ENCODE measurements at places on chromosomes 16 and 17.

GRCh38 chr16:21264571-21265036, 13.5 kb downstream of the CRYM start:
- no peak for DNase-seq

GRCh38 chr17:9427465-9428315, 147.9 kb downstream of the STX8 start:
- no peak for DNase-seq

- DNase-seq = peak; percentile 37
Observed at GRCh38 chr16:20763461-20764232, at the start of gene ACSM3. Gene ACSM3 (plus strand): TSS chr16:20764014. CDS start chr16:20770035, 6,021 bp downstream.

DNA sequence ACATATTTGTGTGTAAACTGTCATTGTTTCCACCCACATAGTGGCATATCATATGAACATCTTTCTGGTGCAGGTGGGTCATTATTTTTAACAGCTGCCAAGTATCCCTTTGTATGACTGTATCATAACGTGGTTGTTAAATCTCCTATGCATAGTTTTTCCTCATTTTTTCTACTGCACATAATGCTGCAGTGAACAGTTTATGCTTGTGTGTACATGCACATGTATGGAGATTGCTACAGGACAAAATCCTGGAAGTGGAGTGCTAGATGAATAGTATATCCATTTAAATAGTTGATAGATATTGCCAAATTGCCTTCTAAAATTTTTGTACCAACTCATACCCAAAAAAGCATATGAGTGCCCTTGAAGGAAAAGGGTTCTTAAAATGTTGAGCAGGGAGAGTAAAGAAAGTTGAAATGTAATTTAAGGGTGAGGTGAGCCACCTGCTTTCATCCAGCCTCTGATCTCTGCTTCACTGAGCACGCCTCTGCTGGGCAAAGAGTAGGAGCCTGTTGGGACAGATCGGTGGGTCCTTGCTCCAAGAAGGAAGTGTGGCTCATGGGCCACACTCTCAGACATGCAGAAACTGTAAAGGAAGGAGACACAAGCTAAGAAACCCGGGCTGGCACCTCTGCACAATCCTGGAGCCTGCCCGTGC, 55.3 kb downstream of the HLF start:
- no peak for DNase-seq

GRCh38 chr17:48374650-48375230, 55.3 kb downstream of the SKAP1 start:
- no peak for DNase-seq

DNA sequence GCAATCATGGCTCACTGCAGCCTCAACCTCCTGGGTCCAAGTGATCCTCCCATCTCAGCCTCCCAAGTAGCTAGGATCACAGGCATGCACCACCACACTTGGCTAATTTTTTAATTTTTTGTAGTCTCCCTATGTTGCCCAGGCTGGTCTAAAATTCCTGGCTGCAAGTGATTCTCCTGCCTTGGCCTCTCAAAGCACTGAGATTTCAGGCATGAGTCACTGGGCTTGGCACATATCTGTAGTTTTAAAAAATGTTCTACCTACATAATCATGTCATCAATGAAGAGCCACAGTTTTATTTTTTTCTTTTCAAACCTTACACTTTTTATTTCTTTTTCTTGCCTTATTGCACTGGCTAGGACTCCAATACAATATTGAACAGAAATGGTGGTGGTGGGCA, 33.1 kb upstream of the COL1A1 start:
- DNase-seq = no peak

DNA sequence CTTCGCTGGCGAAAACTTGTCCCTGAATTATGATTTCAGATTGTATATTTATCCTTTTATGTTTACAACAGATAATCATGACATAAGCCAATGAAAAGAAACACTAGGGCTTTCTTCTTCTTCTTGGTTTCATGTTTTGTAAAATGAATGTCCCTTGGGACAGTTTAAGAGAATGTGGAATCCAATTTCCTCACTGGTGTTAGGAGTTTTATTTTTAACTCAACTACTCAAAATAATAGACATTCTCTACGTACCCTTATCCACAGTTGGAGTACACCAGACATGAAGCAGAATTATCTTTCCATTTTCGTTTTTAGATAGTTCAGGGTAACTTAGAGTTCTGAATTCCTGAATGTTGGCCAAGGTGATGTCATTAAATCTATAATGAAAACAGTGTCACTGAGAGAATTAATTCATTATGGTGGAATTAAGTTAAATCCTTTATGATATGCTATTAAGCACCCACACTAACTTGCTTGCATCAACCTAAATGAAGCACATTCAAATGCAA, 43.4 kb downstream of the IRX6 start:
- no peak for DNase-seq

DNA sequence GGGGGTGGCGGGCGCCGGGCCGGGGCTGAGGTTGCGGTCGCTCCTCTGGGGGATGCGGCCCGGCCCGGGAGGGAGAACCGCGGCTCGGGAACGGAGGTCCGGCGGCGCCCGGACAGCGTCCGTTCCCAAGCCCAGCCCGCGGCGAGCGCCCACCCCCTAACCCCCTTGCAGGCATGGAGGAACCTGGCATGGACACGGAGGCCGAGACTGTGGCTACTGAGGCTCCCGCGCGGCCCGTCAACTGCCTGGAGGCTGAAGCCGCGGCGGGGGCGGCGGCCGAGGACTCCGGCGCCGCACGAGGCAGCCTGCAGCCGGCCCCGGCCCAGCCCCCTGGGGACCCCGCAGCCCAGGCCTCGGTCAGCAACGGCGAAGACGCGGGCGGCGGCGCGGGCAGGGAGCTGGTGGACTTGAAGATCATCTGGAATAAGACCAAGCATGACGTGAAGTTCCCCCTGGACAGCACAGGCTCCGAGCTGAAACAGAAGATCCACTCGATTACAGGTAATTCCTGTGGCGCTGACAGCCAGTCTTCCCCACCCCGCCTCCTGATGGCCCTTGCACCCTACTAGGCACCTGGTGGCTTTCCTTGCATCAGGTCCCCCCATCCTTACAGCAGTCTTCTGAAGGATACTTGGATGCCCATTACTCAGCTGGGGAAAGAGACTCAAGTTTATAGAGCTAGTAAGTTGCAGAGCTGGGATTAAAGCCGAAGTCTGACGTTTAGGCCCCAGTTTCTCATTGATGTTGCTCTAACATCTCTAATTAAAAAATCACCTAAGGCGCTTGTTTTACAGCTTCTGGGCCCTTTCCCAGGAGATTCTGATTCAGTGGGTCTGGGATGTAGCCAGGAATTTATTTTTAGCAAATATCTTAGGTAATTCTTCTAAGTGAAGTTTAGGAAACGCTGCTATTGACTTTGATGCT, 514 bp downstream of the UBFD1 start:
- DNase-seq = no peak

DNA sequence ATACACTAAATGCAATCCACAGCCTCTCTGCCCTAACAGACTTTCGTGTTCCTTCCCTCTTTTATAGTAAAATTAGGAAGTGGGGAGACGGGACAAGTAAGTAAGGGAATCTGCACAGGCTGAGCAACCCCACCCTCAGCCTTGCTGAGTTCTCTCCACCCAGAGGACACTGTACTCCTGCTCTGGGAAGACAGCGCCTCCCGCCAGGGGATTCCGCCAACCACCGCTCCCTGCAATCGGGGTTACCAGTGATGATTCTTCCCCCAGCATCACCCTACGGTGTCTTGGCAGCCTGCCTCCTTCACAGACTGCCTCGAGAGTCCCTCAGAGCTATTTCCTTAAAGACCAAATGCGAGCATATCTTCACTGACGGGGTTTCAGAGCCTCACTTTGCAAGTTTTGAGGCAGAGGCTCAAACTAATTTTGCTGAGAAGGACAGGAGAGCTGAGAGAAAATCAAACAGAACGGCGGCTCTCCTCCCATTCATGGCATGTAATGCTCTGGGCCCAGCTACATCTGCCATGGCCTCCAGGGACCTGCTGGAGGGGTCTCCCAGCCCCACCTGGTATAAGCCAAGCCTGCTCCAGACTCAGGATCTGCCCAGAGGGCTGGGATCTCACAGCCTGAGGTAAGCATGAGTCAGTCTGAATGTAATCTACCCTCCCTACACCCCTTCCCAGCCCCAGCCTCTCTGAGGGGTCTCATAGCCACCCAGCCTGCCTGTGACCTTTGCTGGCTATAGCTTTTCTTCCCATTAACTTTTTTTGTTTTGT, 22.7 kb upstream of the ASGR2 start:
- DNase-seq = peak; percentile 42

GRCh38 chr16:645852-646678, 3.1 kb upstream of the WDR90 start:
- DNase-seq = no peak

DNA sequence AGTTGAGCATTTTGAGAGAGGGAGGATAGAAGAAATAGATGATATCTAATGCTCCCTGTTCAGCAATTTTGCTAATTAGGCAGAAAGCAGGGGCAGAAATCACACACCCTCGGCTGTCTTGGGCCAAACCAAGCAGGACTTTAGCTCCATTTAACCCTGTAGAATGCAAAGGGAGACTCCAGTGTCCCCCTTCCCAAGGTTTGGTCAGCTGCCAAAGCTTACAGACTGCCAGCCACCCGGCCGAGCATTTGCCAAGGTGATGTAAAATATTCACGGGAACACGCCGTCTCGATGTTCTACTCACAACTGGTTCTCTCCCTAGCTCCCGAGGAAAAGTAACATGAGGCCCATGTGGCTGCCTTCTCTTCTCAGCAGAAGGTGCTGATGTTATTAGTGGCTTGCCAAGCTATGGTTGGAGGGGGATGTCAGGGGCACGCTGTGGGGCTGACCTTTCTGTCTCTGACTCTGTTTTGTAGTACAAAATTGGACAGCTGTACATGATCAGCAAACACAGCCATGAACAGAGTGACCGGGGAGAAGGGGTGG, 155.3 kb downstream of the PITPNC1 start:
- no peak for DNase-seq

- no peak for DNase-seq
Observed at GRCh38 chr16:68921637-68922036, 78.3 kb downstream of the TANGO6 start.

GRCh38 chr16:82630219-82630618, 3.5 kb downstream of the CDH13 start:
- DNase-seq = no peak

DNA sequence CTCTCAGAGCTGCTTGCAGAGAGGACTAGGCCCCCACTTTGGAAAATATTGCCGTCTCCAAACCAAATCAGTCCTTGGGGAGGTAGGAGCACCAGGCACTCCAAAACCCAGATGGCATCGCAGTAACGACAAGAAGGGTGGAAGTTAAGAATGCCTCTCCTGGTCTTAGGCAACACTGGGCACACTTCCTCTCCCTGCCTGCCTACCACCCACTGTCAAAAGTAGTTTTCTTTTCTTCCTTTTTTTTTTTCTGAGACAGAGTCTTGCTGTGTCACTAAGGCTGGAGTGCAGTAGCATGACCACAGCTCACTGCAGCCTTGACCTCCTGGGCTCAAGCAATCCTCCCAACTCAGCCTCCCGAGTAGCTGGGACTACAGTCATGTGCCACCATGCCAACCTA, 47.2 kb downstream of the SRL start:
- no peak for DNase-seq

GRCh38 chr17:37066322-37067255, 117.8 kb downstream of the AATF start:
- no peak for DNase-seq

DNA sequence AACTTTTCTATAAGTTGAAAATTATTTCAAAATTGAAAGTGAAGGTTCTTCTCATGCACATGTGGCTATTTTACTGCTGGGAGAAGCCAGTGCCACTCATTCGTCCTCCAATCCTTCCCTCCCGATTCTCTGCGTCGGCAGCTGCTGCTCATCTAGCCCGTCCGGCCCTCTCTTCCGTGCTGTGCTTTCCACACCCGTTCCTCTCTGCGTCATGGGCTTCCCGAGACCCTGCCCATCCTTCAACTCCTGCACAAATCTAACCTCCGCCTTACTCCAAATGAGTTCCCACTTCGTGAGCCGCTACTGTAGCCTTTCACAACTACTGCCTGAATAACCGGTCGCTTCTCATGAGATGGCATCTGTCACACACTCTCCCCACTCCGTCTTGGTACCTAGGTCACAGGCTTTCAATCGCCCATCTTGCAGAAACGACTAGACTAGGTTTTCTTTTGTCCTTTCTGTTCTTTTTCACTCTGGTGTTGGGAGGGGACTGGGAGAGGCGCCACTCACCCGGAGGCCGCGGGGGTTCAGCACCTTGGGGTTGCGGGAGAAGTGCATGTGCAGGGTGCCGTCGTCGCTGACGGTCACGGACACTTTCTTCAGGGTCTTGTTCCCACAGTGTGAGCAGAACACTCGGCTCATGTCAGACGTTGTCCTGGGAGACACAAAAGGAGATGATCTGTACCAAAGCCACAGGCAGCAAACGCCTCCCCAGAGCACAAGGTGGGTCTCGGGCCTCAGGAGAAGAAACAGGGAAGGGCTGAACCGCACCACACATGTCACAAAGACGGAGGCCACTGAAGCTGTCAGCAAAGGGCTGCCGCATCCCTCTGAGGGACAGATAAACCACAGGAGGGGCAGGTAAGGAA, 10.1 kb downstream of the NOB1 start:
- no peak for DNase-seq

- no peak for DNase-seq
Observed at GRCh38 chr17:71063559-71063958, 894.2 kb downstream of the KCNJ2 start.

DNA sequence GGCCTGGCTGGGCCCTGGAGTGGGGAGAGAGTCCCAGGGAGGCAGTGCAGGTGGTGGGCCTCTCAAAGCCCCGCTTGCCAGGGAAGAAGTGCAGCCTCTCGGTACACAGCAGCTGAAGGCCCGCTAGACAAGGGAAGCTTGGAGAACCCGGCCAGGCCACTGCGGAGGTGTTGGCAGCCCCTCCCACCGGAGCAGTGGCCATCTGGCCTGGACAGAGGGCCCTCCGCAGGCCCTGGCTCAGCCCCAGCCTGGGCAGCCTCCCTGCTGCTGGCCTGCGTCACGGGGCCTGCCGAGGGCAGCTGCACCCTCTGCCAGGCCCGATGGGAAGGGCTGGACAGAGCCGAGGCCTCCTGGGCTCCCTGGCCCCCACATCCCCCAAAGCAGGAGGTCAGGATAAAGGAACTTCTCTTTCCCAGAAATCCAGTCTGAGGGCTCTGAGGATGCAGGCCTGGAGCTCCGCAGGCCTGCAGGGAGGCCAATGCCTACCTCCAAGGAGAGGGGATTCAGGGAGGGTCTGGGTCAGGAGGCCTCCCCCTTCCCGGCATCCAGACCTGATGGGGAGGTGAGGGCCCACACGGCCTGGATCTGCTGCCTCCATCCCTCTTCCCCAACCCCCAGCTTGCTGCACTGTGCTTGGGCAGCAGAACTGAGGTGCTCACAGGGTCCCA, 4.3 kb downstream of the SPPL2C start:
- no peak for DNase-seq

GRCh38 chr16:85625053-85625452, 11.9 kb downstream of the GSE1 start:
- DNase-seq = no peak

DNA sequence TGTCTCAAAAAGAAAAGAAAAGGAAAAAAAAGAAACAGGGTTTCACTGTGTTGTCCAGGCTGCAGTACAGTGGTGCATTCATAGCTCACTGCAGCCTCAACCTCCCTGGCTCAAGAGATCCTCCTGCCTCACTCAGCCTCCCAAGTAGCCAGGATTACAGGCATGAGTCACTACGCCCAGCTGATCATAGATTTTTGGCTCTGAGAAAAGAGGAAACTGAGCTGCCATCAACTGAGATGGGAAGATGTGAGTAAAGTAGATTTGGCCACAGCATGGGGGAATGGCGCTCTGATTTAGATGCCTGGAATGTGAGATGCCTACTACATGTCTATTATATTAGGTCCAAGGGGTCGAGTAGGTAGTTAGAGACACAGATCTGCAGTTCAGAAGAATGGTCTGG, 5.9 kb upstream of the NAGS start:
- DNase-seq = no peak

- no peak for DNase-seq
Observed at GRCh38 chr16:23893986-23894385, 58.2 kb downstream of the PRKCB start.

GRCh38 chr17:62614142-62614541, 13.3 kb upstream of the MRC2 start:
- no peak for DNase-seq

Measured in left cardiac atrium (tissue), 4 donors.